Astrocyte (in vitro differentiated cells and primary cell): ENCODE measurements at places on chromosomes 2 and 18.

DNA sequence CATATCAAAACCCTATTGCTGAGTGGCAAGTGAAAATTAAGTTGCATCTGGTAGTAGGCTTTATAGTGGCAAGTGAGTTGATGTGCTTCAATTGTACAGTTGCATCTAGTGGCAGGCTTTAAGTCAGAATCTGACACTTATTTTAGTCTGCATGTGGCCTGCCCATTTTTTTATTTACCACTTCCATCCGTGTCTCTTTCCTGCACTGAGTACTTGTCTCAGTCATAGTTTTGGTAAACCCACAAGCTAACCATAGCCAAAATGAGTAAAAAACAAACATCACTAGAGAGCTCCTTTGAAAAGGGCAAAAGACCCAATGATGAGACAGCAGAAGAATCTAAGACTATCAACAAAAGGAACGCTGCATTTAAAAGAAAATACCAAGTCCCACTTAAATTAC, 96.0 kb upstream of the CRACDL start:
- DNase-seq: no peak

DNA sequence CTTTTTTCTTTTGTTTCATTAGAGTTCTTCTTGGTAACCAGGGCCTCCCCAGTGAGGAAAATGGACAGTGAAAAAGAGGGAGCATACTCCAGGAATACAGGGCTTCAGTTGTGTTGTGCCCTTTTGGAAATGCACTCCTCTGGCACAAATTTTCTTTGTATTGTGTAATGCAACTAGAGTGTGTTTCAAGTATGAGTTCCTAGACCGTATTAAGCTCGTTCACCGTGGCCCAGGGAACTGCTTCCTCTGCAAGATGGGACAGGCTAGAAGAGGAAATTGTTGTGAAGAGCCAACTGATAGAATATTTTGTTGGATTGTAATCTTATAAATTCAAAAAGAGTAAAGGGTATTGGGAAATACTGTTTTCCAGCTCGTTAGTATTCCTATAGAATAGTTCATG, 137.2 kb upstream of the TTC39C start:
- DNase-seq: no peak

GRCh38 chr2:124165698-124166097, 140.6 kb downstream of the CNTNAP5 start:
- DNase-seq: no peak

DNA sequence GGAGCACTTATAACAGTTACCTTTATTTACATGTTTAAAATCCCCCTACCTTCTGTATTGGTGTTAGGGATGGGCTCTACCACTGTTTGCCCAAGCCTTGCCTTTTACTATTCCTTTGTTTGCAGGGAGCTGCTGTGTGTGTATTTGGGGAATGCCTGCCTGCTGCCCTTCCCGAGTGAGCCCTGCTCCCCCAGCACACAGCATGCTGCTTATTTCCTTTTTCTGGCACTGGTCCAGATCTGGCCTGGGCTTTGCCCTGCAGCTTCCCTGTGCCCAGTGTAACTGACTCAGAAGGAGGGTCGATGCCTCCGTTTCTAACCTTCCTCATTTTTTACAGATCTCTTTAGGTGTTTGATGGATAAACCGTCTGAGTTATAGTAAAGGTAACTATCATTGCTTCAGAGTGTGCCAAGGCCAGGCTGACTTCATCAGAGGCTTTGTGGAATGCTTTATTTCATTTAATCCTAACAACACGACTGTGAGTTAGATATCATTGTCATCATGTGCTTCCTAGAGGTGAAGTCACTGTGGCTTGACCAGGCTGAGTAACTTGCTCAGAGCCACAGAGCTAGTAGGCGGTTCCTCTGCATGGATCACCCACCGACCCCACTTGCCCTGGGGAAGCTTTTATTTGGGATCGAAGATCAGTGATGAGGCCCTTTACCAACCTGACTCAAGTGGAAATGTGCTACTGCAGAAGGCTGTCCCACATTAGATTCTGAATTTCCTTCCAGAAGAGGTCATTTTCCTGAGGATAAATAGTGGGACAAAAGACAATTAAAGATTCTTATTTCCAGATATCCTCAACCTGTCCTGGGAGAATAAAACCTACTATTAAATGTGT, 238.8 kb downstream of the ZNF407 start:
- peak; percentile 45 for DNase-seq

DNA sequence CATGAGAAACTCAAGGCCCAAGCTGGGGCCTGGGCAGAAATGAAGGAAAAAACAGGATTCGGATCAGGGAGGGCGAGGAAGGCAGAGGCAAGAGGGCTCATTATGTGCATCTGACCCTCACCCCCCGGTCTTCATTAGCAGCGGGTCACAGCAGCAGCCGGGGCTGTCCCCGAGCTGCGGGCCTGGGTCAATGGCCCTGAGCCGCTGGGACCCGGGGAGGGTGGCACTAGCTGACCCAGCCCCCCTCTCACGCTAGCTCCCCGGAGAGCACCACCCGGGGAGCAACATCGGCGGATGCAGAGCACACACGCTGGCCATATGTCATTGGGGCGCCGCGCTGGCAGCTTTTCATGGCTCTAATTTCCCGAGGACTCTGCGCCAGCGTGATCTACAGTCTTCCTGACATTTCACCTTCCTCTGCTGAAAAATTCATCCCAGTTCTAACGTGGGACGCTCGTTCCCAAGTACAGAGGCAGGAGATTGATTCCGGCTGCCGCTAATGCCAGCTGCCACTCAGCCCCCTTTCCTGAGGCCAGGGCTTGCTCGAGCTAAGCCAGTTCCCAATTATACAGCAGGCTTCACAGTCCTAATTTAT, 63.7 kb downstream of the EIPR1 start:
- no peak for DNase-seq

DNA sequence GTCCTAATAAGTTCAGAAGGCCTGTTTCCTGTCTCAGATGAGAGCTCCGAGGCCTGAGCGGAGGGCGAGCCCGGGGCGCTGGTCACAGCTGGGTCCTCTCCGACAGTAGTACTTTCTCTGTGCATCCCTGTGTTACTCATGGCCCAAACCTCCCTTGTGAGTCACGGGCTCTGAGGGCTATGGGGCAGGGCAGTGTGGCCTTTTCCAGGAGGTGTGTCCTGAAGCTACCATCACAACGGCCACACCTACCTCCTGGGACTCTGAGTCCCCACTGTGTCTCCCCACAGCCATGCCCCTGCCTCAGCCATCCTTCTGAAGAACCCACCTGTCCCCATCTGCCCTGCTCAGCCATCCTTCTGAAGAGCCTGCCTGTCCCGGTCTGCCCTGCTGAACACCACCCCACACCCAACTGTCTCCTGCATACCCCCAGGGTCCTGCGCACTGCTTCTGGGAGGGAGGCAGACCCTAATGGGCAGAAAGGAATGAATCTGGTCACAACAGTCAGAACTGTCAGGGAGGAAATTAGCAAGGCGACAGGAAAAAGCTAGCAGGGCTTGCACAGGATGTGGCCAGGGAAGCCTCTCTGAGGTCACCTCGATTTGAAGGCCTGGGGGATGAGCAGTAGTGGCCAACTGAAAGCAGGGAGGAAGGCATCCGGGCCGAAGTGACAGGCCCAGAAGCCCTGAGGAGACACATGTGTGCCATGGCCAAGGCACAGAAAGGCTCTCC, 145.4 kb upstream of the RIOK3 start:
- peak; percentile 76 for DNase-seq

GRCh38 chr18:12236934-12237832, 17.0 kb upstream of the CIDEA start:
- peak; percentile 16 for DNase-seq

- DNase-seq: no peak
Measured at GRCh38 chr2:127373362-127374083, 14.3 kb downstream of the MAP3K2 start.

DNA sequence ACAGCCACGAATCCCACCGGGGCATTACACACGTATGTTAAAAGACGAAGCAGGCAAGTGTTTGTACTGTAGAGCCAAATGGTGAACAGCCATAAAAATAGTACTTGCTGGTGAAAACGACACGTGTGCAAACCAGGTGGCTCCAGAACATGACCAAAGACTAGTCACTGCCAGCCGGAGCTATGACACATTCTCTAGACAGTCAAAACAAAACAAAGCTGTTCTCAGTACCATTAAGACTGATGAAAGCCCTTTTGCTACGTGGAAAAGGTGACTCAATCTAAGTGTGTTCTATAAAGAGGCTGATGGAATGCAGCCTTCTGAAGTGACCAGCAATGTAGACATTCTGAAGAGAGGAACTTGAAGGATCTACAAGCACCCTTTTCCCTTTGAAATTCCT, 367.7 kb upstream of the NETO1 start:
- peak; percentile 97 for DNase-seq

- peak; percentile 99 for DNase-seq
Measured at GRCh38 chr2:144659731-144660275, 139.9 kb upstream of the ZEB2 start.

GRCh38 chr2:197577446-197577845, 61.6 kb downstream of the MOB4 start:
- no peak for DNase-seq

DNA sequence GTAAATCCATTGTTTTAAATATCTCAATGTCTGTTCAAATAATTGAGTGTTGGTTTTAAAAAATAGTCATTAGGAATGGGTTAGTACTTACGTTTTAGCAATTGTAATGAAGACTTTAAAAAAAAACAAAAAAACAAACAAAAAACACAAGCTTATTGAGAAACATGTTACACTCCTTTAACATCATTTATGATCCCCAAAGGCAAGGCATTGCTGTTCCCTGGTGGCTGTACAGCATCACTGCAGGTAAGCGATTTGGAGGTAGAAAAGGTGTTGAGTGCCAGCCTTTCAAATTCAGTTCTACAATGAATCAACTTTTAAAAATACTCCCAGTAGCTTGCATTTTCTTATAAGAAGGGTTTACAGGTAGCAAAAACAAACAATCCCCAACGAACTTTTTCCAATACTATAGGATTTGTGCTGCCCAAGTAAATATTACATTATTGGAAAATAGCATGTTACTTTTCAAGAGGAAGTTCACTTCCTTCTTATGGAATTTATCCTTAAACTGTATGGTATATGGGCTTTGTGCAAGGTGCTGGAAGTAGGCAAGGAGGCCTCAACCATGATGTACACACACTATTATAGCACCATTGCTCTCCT, 27.5 kb downstream of the CNRIP1 start:
- peak; percentile 11 for DNase-seq

DNA sequence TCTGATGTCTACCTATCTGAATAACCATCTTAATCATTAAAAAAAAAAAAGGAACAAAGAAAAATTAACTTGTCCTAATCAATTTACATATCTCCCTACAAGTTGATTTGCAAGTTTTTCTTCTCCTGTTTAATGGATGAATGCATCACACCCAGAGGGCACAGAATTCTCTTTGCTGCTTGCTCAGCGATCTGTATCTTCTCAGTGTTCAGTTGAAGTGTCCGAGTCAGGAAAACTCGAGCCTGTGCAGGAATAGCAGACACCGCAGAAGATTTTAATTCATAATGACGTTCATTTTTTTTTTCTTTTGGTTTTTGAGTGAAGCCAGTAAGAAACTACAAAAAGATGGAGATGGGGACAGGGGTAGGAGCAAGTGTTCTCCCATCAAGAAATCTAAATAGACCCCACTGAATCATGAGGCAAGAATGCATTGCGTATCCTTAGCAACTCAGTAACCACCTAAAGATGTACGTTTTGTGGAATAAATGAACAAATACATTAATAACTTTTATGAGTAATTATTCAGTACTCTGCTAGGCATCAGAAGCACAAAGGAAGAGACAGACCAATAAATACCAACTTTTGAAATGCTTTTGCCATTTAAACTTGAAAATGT, 675.5 kb downstream of the LRP1B start:
- DNase-seq: no peak

DNA sequence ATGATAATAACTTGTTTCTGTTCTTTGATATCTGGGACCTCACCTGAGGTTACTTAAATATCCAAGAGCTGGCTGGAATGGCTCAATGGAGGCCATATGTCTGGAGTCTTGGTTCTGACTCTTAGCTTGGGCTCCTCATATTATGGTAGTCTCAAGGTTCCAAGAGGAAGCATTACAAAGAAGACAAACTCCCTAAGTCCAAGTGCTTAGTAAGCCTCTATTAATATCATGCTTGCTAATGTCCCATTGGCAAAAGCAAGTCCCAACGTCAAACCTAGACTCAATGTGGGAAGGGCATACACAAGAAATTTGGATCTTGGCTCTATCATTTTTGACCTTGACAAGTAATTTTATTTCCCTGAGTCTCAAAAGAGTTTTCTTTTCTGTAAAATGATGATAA, 49.2 kb upstream of the SPOPL start:
- DNase-seq: no peak

DNA sequence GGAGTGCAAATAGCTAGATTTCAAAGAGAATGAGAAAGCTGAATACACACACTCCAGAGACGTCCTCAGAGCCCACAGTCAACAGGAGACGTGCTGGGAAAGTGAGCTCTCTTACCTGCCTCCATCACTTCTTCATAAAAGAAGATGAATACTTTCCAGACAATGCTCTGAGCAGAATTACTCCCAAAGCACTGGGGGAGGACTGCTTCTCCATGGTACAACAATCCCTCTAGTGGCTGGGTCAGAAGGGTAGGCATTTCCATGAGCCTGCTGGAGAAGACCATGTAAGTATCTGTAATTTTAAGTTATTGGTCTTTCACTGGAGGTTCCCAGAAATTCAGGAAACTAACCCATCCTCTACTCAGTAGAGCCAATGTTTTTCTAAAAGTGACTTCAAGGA, 190.3 kb downstream of the RBM43 start:
- peak; percentile 33 for DNase-seq

DNA sequence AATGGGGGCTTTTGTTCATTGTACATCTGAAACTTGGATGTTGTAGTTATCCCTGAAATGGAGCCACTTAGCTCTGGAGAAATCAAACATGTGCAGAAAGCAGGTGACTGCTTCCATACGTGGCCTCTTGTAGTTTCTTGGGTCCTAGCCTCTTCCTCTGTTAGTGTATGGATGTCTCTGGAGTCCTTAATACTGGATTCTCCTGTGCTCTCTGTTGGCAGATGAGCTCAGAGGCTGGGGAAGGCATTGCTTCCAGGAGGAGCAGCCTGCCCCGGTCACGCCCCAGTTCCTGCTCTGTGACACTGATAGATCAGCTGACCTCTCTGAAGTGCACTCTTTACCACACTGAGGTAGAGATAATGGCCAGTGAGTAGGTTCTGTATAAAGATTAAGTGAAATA, 176.2 kb downstream of the LDLRAD4 start:
- no peak for DNase-seq

GRCh38 chr2:69138247-69138772, 125.3 kb downstream of the ANTXR1 start:
- peak; percentile 90 for DNase-seq

DNA sequence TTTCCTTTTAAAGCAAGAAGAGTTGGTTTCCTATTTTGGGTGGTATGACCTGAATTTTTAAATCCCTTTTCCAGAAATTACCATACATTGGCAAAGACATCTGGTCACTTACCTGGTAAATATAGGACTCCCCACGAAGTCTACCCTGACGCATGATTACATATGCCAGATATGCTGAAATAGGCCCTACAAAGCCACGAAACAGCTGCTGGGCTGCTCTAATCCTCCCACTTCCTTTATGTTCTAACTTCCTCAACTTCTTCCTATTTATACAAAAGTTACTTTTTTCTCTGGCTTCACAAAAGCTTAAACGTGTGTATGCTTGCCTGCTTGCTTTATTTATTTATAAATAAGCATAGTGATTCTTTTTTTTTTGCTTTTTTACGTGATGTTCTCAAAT, 186.0 kb upstream of the EPHA4 start:
- no peak for DNase-seq
